ENCODE measurements at places on chromosomes 6 and 20.
A peak's percentile ranks its signal among the peaks of the same experiment; 100 is the strongest.

DNA sequence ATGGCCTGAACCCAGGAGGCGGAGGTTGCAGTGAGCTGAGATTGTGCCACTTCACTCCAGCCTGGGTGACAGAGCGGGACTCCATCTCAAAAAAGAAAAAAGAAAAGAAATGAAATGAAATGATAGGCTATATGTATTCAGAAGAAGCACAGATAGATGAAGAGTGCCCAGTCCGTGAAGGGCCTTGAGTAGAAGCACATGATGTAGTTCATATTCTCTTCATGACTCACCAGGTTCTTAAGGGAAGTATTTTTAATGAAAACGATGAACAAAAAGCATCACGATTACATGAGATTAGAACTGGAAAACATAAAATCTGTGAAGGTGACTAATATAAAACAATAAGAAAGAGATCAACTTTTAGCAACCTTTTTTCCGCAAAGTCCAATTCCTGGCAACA lies 29.8 kb downstream of the TPD52L1 start:
- DNase-seq, result no peak

GRCh38 chr20:43650997-43651525 lies 15.9 kb upstream of the MYBL2 start:
- DNase-seq, result no peak

GRCh38 chr20:19317237-19318069 lies 105.0 kb downstream of the SLC24A3 start:
- peak; percentile 47 for DNase-seq

DNA sequence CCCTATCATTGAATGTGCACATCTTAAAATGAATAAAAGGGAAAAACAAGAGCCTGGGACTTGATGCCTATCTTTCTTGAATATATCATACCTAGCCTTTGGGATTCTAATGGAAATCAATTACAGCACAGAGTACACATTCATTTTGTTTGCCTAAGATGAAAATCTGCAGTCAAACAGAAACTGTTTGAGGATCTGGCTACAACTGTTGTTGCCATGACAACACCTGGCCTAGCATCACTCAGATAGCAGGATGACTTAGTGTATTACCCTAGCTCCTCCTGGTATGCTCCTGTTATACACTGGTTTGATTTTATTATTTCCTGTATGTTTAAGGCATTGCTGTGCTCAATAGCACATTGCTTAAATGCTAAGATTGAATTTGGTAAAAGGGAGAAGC lies 71.5 kb upstream of the LAMP5 start:
- no peak for DNase-seq

DNA sequence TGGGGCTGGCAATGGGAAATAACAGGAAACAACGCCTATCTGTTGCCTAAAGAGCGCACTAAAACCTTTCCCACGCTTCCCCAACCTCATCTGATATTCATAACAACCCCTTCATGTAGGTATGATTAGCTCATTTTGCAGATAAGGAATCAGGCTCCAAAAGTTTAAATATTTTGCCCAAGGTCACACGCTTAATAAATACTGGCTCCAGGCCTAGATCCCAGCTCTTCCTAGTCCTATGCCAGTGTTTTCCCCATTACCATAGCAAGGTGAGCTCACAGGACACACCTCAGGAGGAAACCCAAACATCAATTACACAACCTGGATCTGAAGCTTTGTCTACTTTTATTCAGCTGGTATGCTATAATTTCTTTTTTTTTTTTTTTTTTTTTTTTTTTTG lies 19.6 kb downstream of the MBOAT1 start:
- no peak for DNase-seq

All from OCI-M1 (cell line).